ENCODE measurements at places on chromosomes 11 and 22.

DNA sequence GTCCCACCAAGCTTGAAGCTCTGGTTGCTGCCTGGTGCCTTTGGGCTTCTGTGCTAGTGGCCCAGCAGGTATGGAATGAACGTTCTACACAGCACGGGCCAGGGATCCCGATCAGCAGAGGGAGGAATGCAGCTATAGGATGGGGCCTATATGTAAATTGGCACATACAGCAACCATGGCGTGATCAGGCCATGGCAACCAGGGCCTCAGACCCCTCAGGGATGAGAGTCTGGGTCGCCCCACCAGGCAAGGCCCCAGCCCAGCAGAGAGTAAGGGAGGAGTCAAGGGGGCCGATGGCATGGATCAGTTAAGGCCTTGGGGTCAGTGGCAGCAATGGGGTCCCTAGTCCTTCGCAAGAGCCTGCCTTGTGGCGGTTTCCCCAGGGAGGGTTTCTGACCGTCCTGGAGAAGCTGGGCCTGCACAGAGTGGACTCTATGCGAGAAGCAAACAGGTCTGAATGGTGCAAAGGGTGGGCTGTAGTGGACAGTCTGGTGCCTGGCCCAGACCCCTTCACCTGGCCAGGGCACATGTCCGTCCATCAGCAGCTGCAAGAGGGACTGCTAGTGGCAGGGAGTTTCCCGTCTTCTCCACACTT is 98.6 kb downstream of the RPS6KA4 start:
- DNase-seq: no peak

- DNase-seq: peak; percentile 94
These were observed 43.5 kb downstream of the FANCF start for GRCh38 chr11:22582151-22582410.

- DNase-seq: no peak
These were observed 20.3 kb downstream of the DKK3 start for GRCh38 chr11:11988099-11988651.

DNA sequence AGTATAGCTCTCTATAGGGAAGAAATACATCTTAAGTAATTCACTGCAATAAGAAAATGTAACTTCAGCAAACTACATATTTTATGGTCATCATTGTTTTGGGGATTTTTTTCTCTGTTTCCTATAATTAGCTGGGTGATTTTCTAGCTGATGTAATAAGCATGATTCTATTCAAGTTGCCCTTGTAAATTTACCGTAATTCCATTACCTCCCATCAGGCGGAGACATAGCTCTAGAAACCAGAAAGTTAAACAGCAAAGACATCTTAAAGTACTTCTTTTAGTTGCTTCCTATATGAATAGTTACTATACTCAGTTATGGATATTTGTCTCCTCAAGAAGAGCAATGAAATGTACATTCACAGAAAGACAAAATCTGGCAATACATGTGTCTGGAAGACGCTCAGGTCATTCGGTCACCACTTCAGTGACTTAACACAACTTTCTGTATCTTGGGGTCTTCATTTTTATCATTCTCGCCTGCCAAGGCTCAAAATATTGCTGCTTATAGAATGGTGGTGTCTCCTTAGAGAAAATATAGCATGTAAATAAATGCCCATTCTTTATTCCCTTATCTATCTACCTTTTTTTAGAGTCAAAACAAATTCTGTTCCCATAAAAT is 239.9 kb upstream of the ZC3H12C start:
- peak; percentile 69 for DNase-seq

DNA sequence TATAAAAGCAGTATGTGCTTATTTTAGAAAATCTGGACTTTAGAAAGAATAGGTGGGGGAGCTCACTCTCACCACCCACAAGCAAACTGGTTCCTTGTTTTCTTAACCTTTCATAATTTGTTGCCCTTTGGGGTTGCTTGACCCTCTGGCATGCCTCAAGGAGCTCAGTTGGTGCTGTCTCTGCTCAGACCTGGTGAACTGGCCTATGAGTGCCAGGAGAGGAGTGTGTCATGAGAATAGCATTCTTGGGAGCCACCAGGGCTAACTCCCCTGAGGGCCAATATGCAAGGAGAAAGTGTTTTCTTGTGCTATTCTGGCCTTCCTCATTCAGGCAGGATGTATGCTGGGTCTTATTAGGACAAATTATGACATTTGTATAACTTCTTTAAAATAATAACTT is 21.0 kb upstream of the AMOTL1 start:
- DNase-seq: no peak

GRCh38 chr11:82675838-82676237 is 57.8 kb downstream of the FAM181B start:
- DNase-seq: no peak

DNA sequence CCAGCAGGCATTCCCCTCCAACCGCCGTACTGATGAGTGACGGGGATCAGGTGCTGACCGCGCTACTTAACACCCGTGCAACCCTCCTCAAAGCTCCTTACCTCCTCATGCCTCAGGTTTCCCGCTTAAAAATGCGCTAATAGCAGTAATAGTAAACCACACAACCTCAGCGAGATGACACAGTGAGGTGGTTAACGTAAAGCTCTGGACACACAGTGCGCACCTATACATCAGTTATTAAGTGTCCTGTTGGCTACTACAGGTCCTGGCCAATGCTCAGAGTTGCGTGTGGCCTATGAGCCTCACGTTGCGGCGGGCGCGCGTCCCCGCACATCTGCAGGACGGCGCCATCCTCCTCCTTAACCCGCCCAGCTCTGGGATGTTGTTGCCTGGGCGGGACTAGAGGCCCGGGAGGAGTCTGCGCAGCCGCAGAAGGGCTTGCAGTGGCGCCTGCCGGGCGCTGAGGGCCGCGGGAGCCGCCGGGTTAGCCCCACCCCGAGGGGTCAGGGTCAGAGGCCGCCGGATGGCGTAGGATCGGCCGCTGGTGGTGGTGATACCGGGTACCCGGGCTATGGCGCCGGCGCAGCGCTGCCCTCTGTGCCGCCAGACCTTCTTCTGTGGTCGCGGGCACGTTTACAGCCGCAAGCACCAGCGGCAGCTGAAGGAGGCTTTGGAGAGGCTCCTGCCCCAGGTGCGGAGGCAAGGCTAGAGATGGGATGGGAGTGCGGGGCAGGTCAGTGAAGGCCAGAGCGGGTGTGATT is at the start of gene CENATAC:
TSS of gene CENATAC (plus strand) at position 512 of the 761 bp plus-strand sequence. CDS start at position 572, 60 bp downstream.
- peak; percentile 97 for DNase-seq

DNA sequence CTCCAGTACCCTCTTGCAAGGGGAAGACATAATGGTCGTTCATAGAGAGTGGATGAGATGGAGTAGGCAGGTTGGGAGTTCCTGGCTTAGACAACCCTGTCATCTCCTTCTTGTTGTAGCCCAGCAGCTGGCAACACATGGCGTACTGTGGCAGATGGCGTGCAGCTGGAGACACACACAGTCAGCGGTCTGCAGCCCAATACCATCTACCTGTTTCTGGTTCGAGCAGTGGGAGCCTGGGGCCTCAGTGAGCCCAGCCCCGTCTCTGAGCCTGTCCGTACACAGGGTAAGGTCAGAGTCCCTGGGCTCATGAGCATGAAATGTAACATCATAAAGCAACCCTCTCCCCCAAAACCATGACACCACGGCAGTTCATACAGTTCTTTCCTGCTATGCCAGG is 8.7 kb downstream of the ROBO3 start:
- DNase-seq: no peak

DNA sequence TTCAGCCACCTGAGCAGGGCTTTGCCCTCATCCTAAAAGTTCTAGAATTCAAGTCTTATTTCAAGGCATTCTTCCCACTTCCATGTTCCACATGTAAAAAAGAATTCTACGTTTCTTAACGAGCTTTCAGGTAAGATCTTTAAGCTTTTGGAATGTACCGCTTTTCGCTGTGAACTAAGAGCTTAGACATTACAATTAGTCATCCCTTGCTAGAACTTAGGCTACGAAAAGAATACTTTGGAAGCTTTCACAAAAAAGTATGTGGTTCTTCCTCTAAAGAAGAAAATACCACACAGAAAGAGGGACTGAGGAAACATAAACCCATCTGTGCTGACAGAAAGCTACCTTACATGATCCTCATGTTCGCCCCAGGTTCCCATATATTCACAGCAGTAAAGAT is 1.9 kb downstream of the NUMA1 start:
- no peak for DNase-seq

GRCh38 chr11:76810151-76810853 is 27.1 kb downstream of the TSKU start:
- no peak for DNase-seq

- no peak for DNase-seq
These were observed 164.8 kb downstream of the C11orf87 start for GRCh38 chr11:109586789-109587188.

DNA sequence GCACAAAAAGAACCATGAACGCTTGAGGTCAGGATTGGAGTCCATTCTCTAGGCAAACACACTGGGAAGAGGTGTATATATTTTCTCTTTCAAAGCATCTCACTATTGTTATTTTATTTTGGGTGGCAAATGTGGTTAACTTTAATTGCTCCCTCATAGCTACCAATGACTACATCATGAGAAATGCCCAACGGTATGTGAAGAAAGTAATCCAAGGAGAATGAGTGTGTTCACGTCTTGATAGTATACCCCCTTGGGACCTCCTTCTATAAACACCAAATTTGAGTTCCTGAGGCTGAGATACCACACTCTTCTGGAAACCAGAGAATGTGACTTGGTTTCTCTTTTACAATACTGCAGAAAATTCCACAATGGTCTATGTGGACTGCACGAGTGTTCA is 15.8 kb downstream of the OR8D1 start:
- no peak for DNase-seq

DNA sequence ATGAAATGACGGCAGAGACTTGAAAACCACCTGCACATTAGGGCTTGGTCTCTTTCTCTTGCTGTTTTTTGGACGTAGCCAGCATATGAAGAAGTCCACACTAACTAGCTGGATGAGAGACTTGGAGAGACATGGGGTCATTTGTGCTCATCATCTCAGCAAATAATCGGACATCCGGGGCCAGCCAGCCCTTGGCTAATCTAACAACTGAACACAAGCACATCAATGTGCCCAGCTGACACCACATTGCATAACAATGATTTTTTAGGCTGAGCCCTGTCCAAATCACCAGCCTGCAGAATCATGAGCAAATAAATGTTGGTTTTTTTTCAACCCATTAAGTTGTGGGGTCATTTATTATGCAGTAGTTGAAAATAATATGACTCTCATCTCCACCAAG is 460.3 kb upstream of the LARGE1 start:
- no peak for DNase-seq

DNA sequence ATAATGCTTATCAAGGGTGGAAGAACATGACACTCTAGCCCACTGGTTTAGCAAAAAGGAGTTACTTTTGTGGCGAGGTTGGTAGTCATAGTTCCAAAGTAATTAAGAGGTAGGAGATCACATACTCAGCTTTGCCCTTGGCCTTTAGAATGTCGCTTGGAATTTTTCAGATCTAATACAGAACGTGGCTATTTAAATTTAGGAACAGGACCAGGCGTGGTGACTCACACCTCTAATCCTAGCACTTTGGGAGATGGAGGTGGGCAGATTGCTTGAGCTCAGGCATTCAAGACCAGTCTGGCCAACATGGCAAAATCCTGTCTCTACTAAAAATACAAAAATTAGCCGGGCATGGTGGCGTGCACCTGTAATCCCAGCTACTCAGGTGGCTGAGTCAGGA is 26.1 kb upstream of the ZNRF3 start:
- no peak for DNase-seq

GRCh38 chr11:18844753-18845367 is 53.3 kb upstream of the PTPN5 start:
- DNase-seq: peak; percentile 13

DNA sequence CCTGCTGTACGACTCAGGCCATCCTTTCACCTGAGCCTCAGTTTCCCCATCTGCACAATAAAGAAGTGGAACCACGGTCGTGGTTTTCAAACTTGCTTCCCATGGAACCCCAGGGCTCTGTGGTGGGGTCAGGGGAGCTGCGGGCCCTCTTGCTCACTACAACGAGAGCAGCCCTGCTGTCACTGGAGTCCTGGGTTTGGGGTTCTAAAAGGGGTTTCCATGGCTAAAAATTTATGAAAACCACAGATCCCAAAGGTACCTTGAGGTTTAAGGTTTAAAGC is 45.4 kb upstream of the CARS1 start:
- DNase-seq: no peak

GRCh38 chr11:10654811-10655150 is 38.8 kb downstream of the IRAG1 start:
- no peak for DNase-seq

DNA sequence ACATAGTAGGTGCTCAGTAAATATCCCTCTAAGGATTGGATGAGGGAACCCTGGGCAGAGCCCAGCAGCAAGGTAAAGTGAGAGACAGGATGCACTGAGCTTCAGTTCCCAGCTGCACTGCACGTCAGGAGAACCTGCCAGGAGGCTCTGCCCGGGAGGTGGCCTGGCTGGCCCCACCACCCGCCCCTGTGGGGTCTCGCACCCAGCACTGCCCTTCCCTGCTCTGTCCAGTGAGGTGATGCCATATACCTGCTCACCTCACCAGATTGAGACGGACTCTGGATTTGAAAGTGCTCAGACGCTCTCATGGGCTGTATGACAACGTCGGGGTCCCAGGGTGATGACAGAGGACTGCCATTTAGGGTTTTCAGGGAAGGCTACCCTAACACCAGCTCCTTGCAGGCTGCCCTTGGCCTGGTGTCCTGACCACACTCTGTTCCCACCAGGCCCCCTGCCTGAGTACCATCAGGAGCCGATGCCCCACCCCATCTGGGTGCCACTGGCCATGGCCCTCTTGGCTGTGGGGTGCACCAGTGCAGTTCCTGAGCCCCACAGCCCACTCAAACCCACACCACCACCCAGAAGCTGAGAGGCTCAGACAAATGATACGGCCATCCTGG is 61.7 kb upstream of the FGF3 start:
- DNase-seq: no peak

- peak; percentile 74 for DNase-seq
These were observed 838 bp downstream of the BCL9L start for GRCh38 chr11:118924591-118925585.

DNA sequence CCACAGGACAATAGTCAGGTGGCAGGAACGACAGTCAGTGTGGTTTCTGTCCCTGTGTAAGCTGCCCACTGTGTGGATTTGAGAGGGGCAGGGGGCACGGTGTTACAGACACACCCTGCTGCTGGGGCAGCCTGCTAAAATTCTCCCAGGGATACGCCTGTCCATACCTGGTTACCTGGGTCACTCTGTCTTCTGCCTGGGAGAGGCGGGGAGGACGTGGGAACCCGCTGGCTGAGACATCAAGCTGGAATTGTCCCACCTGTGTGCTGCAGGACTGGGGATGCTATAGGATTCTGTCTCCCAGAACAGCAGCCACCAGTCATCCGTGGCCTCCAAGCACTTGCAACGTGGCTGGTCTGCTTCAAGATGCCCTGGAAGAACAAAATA is 63.8 kb upstream of the LINC01488 start:
- no peak for DNase-seq

- no peak for DNase-seq
These were observed 176.7 kb upstream of the NCAM1 start for GRCh38 chr11:112784323-112785073.

GRCh38 chr22:50074551-50075530 is 10.4 kb downstream of the MLC1 start:
- peak; percentile 75 for DNase-seq

Data from brain (organoid and tissue), 16 donors.